ENCODE measurements at places on chromosomes 7 and 10.
A peak's percentile ranks its signal among the peaks of the same experiment; 100 is the strongest.

GRCh38 chr7:132650498-132650897, 74.2 kb upstream of the PLXNA4 start:
- no peak for DNase-seq

- no peak for DNase-seq
Measured at GRCh38 chr10:67487199-67487598, 208.8 kb downstream of the CTNNA3 start.

DNA sequence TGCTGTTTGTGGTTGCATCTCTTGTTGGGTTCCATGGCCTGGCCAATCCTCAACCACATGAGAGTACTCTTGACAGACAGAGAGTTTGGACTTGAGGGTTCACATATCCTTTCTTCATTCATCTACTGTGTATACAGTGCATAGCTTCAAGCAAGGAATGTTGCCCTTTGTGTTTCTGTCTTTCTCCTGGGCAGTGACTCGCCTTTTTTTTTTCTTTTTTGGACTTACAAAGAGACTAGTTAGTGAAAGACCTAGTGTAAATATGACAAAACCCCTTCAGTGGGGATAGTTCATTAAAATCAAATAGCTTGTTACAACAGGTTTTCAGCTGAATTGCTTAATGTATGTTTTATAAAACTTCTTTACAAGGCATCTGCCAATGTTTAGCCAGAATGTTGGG, 290.2 kb downstream of the FGFR2 start:
- no peak for DNase-seq

- no peak for DNase-seq
Measured at GRCh38 chr10:106540645-106541044, 623.9 kb downstream of the SORCS1 start.

- DNase-seq, result no peak
Measured at GRCh38 chr10:23193435-23194074, 1.4 kb downstream of the PTF1A start.

DNA sequence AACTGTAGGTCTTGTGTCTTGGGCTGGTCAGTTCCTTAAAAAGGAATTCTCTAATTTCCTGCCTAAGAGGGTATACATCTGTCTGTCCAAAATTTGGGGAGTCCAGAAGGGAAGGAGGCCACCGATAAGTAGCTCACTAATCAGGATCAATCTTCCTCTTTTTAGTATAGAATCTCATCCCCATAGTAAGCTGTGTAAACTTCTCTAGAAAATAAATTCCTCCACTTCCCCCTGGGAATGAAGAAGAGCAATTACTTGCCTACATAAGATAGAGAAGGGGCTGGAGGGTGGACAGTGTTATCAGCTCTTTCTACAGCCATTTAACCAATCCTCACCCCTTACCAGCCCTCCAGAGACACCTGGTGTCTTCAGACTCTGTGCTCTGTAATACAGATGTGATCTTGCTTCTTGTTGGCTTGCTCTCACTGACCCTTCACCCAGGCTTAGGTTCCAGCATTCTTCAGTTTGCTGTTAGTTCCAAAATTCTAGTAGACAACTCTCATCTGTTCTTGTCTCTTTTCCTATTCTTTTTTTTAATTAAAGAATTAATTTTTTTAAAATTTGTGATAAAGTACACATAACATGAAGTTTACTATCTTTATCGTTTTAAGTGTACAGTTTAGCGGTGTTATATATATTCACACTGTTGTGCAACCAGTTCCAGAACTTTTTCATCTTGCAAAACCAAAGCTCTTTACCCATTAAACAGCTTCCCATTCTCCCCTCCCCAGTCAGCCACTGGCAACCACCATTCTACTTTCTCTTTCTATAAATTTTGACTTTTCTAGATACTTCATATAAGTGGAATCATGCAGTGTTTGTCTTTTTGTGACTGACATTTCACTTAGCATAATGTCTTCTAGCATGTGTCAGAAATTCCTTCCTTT, 6.5 kb upstream of the PRKAR2B start:
- DNase-seq, result no peak

GRCh38 chr7:73983437-73984164, 44.4 kb upstream of the ELN start:
- peak; percentile 78 for DNase-seq

DNA sequence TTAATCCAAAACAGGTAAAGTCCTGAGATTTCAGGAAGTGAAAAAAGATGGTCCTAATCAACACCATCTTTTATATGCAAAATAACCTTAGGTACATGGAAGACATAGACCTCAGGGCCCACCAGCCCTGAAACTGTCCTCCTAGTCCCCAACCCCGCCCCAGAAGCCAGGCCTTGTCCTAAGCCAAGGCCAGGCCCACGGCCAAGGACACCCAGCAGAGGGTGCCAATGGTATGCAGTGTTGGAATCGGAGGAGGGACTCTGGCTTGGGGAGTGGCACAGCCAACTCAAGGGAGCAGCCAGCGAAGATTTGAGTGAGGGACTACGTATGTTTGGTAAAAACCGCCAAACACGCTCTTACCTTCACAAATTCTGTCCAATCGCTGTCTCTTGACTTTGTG, 96.7 kb downstream of the ZRANB1 start:
- DNase-seq, result no peak

- DNase-seq, result no peak
Measured at GRCh38 chr7:127486654-127487053, 94.1 kb upstream of the ZNF800 start.

DNA sequence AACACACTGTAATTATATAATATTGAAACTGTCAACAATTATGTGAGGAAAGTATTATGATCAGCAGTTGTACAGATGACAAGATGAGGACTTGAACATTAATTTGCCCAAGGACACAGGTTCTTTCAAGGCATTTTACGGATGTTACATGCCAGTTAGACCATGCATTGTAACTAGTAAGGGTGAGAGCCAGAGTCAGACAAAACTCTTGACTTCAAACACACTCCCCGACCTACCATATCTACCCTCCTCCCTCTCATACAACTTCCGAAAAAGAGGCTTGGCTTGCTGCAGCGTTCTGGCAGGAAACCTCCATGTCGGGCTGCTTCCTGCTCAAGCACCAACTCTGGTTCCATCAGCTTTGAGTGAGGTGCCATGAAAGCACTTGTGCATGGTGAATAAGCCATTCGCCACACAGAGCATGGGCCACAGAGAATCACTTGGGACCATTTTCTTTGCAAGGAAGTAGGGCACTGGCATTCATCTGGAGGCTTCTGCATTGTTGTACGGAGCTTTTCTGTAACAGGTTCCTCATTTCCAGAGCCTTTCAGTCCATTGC, 53.2 kb downstream of the FOXI2 start:
- no peak for DNase-seq

GRCh38 chr10:28331066-28331465, 28.2 kb upstream of the MPP7 start:
- DNase-seq, result no peak

- DNase-seq, result peak; percentile 87
Measured at GRCh38 chr7:37201003-37201875, 247.4 kb downstream of the ELMO1 start.

DNA sequence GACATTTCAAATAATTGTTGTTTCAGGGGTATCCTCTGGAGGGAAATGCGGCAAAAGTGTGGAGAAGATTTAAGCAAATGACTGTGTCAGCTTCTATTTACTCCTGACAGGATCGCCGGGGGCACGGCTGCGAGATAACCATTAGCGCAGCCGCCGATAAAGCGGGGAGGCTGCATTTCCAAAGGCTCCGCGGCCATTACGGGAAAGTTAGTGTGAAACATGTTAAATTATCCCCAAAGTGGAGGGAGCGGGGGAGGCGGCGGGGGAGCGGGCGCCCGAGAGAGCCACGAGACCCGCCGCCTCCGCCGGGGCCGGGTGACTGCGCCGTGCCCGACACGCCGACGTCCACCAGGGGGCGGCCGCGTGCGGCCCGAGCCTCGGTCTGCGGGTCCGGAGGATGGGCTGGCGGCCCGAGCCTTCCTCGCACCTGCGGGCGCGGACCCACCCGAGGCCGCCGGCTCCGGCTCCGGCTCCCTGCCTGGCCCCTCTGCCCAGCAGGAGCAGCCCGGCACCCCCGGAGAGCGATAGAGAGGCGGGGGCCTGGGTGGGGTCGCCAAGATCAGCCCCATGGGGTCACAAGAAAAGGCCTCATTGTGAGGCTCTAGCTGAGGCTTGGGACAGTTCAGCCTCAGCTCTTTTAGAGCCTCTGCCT, 74.4 kb upstream of the PAX2 start:
- no peak for DNase-seq

DNA sequence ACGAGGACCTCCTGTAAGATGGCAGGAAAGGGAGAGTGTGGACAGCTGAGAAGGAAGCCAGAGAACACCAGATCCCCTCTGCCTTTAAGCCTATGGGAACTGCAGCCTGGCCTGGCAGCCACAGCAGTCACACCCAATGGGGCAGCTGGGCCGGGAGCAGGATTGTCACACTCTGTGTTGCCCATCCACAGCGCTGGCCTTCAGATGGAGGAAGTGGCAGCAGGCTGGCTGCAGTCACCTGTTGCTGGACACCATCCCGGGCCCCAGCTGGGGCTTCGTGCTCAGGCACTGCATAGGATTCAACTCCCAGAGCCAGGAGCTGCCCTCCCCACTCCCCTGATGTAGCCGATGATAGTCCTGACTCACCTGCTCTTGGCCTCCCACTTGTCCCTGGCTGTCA, 114.4 kb downstream of the COL13A1 start:
- DNase-seq, result no peak

- DNase-seq, result no peak
Measured at GRCh38 chr7:17043012-17043877, 161.5 kb upstream of the AGR3 start.

DNA sequence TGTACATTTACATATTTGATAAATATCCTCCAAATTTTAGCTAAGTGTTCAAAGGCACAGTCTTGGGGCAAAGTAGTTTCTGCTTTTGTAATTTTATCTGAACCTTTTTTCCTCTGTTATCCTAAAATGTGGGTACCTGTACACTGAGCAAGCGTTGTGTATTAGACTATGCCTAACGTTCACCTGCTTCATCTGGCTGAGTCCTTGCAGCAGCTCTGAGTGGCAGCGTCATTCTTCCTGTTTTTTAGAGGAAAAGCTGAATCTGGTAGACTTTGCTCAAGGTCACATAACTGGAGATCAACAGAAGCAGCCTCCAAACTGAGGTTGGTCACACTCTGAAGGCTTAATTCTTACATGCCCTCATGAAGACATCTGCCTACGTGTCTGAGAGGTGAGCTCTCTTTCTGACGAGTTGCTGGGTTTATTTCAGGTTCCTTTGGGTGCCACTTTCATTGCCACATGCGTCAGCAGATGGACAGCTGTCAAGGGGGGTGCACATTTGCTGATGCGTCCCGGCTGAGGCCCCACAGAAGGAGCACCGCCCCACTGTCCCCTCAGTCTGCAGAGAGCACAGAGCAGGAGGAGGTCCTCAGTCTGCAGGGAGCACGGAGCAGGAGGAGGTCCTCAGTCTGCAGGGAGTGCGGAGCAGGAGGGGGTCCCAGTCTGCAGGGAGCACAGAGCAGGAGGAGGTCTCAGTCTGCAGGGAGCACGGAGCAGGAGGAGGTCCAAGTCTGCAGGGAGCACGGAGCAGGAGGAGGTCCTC, 406.5 kb upstream of the SHH start:
- DNase-seq, result no peak

GRCh38 chr10:22494007-22494406, 148.7 kb downstream of the SPAG6 start:
- DNase-seq, result no peak

GRCh38 chr10:23187155-23187554, 5.0 kb upstream of the PTF1A start:
- DNase-seq, result no peak

GRCh38 chr7:130893441-130893894, 159.5 kb upstream of the KLF14 start:
- DNase-seq, result no peak

DNA sequence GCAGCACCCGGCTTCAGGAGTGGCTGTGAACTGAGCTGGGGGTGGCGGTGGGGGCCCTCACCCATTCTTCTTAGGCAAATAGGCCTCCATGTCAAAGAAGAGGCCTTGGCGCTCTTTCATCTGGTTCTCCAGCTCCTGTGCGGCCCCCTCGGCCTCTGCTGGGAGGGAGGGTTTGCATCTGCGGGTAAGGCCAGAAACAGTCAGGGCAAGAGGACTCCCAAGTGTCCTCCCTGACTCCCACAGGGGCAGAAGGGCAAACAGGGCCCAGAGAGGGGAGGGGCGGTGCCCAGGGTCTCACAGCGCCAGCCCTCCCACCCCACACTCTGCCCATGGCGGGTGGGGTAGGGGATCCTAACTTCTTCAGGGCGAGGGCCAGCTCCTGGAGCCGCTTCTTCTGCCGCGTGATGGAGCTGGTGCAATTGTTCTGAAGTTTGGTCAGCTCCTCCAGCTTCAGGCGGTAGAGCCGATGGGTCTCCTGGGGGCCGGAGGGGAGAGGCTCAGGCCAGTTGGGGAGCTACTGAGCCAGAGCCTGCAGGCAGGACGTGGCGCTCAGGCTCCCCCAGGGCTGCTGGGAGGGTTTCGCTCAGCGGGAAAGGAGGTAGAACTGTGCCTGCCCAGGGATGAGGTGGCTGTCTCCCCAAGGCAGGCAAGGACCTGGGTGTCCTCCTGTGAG, 2.2 kb downstream of the TMEM120A start:
- DNase-seq, result no peak

- no peak for DNase-seq
Measured at GRCh38 chr7:26388256-26388655, 96.6 kb downstream of the SNX10 start.

GRCh38 chr10:120188950-120189349, 268.1 kb upstream of the PLPP4 start:
- no peak for DNase-seq

GRCh38 chr7:155213955-155214740, 83.5 kb upstream of the INSIG1 start:
- no peak for DNase-seq

DNA sequence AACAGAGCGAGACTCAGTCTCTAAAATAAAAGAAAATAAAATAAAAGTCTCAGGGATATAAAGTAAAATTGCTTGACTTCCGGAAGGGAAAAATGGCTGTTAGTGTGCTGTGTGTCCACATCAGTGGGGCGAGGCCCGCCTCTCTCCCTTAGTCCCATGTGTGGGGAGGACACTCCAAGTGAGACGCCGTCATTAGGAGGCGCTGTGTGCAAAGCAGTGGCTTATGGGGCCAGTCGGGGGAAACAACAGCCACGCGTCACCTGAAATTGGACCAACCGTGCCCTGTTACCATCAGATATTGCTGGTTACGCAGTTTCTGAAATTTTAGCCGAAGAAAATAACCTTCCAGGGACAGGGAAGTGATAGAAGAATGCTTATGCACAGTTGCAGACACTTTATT, 15.8 kb downstream of the SFXN4 start:
- DNase-seq, result no peak

- DNase-seq, result no peak
Measured at GRCh38 chr10:48332871-48333216, 26.4 kb downstream of the MAPK8 start.

DNA sequence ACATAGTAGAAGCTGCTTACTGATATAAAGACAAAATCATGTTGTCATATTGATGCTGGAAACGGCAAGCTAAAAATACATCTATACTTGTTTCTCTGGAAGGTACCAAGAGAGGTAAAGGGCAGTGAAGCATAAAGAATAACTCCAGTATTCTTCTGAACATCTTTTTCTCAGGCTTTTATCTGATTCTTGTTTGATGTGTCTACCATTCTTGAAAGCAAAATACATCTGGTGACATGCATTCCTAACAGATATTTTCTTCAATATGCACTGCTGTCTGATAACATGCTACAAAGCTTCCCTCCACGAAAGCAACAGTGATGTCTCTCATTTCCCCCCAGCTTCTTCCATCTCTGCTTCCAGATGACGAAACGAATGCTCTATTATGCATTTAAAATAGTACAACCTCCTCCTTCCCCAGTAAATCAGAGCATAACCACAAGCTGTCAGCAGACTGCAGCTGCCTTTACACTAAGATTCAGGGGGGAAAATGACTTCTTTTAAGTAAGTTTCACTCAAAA, 100.8 kb downstream of the ARHGAP21 start:
- DNase-seq, result no peak

All from Right ventricle myocardium inferior (tissue), 1 donor.